ENCODE measurements at places on chromosomes 12 and 14.

GRCh38 chr12:43858991-43859390, 23.1 kb downstream of the TMEM117 start:
- DNase-seq = no peak

- DNase-seq = no peak
These were observed 16.8 kb upstream of the KRT80 start for GRCh38 chr12:52208424-52209165.

DNA sequence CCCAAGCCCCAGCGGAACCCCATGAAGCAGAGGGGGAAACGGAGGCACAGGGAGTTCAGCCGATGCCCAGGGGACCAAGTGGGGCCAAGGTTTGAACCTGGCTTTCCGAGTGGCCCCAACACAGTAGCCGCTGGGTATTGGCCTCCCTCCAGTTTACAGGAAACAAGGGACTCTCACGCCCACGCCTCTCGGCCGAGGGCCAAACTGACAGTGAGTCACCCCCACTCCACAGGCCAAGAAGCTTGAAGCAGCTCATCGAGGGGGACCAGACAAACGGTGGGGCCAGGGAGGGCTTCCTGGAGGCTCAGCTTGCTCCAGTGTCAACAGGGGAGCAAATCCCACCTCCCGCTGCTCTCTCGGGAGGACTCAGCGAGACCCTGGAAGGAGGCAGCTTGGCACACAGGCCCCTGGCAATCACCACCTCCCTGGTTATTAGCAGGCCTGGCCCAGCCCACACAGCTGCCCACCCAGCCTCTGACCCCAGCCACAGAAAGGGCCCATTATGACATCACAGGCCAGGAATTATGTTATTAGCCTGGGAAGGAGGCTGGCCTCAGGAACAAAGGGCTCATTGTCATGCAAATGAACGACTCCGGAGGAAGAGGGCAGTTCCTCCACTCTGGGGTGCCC, 54.6 kb downstream of the NCOR2 start:
- peak; percentile 90 for DNase-seq

DNA sequence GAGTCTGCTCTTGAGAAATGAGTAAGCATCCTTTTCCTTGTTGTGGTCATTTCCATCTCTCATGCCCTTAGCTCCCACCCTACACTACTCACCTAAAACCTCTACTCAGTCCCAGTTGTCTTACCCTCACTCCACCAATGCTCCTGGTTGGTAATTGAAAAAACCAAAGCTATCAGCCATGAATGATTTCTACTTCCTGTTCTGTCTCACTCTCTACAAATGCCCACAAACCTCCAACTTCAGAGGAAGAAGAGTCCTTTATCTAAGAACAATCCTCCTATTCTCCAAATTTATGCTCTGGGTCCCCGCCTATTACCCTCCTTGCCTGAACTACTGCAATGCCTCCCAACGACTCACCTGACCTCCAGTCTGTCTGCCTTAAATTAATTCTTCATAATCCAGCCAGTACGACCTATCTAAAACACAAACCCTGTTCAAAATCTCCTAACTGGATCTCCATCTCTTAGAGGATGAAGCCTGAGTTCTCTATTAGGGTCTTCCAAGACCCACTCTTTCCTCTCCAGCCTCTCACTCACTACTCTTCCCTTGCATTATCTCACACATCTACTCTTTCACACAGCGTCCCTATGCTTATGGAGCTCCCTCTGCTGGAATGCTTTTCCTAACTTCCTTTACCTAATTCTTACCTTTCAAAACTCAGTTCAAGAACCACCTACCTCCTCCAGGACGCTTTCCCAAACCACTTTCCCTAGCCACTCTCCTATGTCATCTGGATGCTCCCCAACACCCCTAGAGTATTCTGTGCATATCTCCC, 2.2 kb downstream of the DHRS1 start:
- no peak for DNase-seq

DNA sequence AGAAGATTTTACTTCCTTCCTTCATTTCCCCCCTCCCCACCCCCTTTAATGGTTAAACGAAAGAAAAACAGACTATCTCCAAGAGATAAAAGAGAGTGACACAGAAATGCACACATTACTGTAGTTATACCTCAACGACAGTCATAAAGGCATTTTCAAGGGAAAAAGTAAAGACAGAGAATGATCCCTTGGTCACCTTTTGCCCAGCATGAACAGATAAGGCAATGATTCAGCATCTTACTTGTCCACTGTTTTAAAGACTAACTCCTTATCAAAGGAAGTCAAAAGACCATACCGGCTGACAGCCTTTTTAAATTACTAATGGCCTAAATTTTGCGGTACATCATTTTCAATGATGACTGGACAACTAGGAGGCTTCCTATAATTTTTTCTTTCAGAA, 326.6 kb downstream of the PAWR start:
- DNase-seq = no peak

- peak; percentile 92 for DNase-seq
These were observed 122.5 kb downstream of the PHLDA1 start for GRCh38 chr12:75908961-75909605.
